SW480 (cell line): ENCODE measurements at places on chromosomes 3 and 15.

GRCh38 chr15:85834651-85835050 is 39.9 kb upstream of the KLHL25 start:
- no peak for DNase-seq

DNA sequence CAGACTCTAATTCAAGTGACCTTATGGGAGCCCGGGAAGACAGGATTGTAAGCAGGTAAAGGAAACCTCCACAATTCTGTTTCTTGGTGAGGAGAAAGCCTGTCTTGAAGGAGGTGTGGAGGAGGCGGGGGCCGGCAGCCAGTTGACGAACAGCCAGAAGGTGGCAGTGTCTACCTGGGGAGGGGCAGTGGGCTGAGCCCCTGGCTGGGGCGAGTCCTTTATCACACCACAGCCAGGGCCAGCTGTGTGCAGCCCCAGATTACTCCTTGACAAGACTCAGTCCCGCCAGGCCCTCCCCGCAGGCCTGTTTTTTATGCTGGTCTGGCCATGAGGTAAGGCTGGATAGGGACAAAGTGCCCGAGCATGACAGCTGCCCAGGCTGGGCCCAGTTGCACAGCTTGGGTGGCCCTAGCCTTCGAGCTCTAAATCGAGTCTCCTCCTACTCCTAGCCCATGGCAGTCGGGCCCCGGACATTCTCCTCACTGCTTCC is 40.9 kb upstream of the IDH2 start:
- DNase-seq, result peak; percentile 36

GRCh38 chr3:56994391-56994790 is 66.1 kb upstream of the SPATA12 start:
- DNase-seq, result no peak

GRCh38 chr3:4139462-4140140 is 163.6 kb upstream of the SETMAR start:
- peak; percentile 8 for DNase-seq

- no peak for DNase-seq
Observed at GRCh38 chr3:81765400-81765799, 4.0 kb upstream of the GBE1 start.

GRCh38 chr3:122785231-122785630 is 8.4 kb downstream of the HSPBAP1 start:
- no peak for DNase-seq

DNA sequence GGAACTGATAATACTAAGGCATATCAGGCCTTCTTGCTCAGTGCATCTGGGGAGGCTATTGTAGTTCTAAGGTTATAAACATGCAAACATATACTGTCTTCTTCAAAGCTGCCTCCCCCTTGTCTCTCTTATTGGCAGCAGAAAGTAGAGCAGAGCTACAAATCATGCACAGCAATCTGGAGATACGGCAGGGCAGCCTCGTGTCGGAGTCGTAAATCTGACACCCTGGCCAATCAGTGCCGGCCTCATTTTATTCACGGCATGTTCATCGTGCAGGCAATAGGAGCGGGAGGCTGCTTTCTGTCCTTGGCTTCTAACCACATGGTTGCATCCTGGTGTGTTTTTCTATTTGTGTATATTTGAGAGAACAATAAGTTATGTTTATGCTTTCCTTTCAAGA is 300.2 kb upstream of the CNTN6 start:
- DNase-seq, result no peak

DNA sequence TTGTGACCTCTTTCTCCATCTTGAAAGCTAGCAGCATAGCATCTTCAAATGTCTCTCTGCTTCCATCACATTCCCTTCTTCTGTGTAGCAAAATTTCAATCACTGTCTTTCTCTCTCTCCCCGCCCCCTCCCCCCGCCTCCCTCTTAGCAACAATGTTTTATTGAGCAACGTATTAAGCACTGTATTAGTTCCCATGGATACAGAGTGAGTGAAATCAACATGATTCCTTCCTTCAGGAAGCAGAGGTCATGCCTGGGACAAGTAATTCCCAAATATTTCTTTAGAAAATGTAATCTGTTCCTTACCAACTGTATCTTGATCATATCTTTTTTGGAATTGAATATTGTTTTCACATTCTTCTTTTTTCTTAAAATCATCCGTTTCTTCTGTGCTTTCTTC is 373.7 kb upstream of the NECTIN3 start:
- no peak for DNase-seq

DNA sequence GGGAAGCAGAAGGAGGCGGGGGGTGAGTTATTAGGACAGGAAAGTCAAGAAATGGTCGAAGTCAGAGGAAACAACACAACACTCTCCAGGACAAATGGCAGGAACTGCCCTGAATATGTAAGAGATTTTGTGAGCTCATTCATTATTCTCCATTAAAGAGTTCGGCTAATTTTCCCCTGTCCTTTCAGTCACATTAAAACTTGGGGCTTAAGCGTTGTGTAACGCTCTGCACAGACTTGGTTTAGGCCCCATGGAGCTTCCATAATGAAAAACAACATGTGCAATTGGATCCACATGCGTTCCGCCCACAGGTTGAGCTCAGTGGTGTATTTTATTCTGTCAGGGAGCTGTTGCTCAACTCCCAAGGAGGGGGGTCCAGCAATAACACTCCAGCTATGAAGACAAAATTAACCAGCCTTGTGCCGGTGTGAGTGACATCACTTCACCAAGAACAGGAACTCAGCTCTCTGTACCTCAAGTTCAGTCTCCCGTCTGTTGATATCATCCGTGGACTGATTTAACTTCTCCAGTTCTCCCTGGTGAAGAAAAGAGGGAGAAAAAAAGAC is 2.3 kb downstream of the SH3BP5 start:
- DNase-seq, result no peak

GRCh38 chr15:83631534-83631933 is 22.4 kb upstream of the ADAMTSL3 start:
- no peak for DNase-seq

DNA sequence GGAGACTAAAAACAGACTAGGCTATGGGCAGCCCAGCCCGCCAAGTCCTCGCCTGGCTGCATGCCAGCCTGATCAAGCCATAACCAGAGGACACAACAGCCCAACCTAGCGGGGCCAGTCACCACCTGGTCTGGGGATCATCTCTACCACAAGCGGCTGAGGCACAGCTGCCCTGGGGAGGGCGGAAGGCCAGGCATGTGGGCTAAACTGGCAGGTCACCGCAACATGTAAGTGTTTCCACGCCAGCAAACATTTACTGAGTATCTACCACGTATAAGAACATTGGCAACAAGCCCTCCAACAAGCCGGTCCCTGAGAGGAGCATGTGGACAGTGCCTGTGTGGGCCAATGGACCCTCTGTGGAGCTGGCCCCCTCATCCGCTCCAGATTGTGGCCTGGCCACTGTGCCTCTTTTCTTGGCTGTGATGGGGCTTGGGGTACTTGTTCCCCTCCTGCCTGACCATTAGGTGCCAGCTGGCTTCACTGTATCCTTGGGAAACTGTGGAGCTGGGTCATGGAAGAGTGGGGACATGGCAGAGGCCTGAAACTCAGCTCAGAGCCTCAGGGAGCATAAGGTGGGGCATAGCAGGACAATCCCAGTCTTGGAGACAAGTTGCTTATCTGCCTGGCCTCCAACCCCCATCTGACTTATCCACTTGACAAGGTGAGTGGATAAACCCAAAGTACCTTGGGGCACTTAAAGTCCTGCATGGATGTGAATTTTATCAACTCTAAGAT is 9.0 kb downstream of the UBXN7 start:
- peak; percentile 43 for DNase-seq

- DNase-seq, result no peak
Observed at GRCh38 chr3:49295489-49296058, 18.5 kb upstream of the C3orf62 start.

DNA sequence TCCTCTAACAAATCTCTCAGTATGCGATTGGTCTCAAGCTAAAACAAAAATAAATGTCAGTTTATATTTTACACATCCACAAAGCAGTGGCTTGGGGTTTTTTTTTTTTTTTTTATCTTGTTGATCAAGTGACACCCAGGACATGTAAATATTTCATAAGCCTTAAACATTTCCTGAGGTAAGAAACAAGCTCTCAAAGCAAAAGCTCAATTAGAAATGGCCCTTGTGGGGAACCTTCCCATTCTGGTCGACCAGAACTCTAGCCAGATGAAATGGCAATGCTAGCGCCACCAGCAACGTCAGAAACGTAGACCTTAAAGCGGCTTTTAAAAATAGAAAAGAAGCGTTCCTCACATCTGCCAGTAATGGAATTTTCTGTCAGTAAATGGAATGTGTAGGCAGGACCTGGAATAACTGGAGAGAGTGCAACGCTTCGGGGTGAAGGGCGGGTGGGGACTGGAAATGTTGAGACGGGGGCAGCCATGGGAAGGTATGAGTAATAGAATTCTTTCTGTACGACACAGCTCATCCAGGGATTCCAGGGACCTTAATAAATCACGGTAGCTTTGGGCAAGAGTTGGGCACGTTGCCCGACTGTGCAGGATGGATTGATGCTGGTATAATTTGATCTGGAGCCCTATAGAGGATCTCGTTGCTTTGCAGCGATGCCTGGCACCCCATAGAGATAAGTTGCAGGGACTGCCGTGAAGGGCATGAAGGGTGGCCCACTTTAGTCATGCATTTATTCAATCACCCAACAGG is 44.4 kb downstream of the BTD start:
- DNase-seq, result peak; percentile 88

DNA sequence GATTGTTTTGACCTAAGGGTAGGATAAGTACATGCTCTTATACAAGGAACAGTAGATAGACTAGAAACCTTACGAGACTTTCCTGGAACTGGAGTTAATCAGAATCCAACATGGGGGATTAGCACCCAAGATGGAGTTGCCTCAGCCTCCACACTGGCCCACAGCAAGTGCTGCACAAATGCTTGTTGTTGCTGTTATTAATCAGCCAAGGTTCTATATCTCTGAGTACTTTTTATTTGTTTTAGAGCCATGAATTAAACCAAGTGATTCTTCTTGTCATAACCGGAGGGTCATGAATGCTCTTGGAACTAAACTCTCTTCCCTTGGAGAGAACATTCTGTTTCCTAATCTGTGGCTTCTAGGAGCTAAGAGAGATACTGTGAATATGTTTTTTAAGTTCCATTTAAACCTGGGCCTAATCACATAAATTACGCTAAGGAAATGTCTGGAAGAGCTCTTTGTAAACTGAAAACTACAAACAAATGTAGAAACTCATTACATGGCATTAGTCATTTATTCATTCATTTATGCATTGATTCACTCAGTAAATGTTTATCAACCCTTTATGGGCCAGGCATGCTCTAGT is 5.7 kb upstream of the IL16 start:
- no peak for DNase-seq

DNA sequence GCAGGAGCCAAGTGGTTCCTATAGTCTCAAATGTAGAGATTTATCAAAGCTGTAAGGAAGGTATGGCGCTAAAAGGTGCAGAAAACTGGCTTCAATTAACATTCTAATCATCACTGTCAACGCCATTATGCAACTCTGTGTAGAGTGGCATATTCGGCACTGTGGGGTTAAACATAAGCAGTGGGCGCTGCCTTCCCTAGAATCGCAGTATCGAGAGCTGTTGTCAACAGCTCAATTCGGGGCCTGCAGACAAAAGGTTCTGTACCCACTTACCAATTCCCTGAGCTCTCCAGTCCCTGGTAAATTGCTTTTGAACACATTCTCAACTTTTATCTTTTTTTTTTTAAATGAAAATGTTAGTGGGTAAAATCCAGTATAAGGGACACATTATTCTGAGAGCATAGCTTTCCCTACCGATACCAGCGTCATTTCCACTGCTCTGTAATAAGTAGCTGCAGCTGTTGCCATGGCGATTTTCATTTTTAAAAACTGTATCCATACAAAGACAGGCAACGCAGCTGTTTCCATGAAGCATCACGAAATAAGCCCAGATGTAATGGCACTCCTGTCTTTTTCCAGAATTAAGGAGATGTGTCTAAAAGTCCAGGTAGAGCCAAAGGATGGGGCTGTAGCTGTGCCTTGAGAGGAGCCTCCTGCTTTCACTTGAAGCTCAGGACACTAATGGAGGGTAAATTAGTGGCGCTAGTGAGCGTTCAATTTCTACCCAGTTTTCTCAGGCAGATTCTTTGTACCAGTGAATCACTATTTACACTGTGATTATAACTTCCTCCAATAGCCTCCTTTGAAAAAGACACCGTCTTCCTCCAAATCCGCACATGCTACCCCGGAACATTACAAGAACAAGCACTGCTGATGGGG is 250.3 kb downstream of the SLC9A9 start:
- no peak for DNase-seq

DNA sequence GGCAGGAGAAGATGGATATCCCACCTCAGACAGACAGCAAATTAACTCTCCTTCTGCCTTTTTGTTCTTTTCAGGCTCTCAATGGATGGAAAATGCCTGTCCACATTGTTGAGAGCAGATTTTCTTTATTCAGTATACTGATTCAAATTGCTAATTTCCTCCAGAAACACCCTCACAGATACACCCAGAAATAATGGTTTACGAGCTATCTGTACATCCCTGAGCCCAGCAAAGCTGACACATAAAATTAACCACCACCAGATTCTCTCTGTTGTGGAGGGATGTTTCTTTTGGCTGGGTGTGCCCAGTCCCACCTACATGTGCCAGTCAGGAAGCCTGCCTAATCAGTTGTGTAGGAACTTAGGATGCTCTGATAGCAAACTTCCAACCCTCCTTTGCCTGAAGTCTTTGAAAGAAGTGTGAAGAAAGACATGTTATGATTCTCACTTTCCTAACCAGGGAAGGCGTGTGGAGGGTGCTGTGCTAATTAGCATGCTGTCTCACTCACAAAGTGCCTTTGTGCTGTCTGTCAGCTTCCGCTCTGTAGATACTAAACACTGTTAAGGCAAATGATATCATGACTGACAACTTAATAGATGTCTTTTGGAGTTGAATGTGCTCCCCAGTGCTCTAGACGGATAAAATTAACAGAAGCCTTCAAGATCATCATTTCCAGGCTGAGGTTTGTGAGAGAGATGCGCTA is 208.5 kb downstream of the CLSTN2 start:
- DNase-seq, result no peak

GRCh38 chr3:182530316-182530715 is 263.0 kb upstream of the ATP11B start:
- no peak for DNase-seq

GRCh38 chr3:32544894-32545293 is 25.8 kb downstream of the DYNC1LI1 start:
- no peak for DNase-seq

- peak; percentile 100 for DNase-seq
Observed at GRCh38 chr3:36992806-36993325, at the start of gene EPM2AIP1. TSS of gene EPM2AIP1 (minus strand) at chr3:36993131. CDS start at chr3:36993077, 54 bp downstream.

- no peak for DNase-seq
Observed at GRCh38 chr3:2792432-2792831, 317.7 kb downstream of the IL5RA start.

GRCh38 chr3:86973440-86973839 is 17.5 kb downstream of the VGLL3 start:
- DNase-seq, result no peak

- peak; percentile 69 for DNase-seq
Observed at GRCh38 chr15:80060356-80061006, 1.0 kb downstream of the ZFAND6 start.
